ENCODE measurements at places on chromosomes 5 and 9.
A peak's percentile ranks its signal among the peaks of the same experiment; 100 is the strongest.

- no peak for DNase-seq
Measured at GRCh38 chr5:68562308-68562707, 346.8 kb downstream of the PIK3R1 start.

DNA sequence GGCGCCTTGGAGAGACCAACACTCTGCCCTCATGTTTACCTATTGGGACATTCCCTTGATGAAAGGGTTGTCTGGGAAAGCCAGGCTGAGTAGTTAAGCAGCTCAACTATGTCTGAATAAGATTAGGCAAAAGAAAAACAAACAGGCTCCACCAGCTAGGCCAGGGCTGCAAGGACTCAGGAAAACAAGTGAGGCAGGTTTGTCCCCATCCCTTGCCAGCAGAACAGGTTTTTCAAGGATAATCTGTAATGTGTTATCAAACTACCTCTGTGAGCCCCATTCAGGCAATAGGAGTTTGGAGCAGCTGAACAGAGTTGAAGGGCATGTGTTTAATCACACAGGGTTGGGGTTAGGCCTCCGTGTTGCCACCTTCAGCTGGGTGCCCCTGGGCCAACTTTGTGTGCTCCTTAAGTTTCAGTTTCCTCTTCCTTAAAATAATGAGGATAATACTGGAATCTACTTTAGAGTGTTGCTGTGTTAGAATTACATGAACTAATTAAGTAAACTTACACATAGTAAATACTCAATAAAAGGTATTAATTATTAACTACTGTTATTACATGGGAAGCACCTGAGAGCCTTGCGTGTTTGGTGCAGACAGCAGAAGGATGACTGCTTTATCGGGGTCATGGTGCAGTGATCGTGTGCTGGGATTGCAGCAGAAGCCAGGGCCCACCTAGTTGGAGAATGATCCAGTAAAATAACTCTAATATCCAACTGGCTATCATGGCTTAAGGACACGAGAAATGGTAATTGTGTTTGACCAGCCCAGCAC lies 72.1 kb upstream of the ATP10B start:
- DNase-seq: no peak

- DNase-seq: no peak
Measured at GRCh38 chr5:103120607-103121200, 603 bp downstream of the PPIP5K2 start.

DNA sequence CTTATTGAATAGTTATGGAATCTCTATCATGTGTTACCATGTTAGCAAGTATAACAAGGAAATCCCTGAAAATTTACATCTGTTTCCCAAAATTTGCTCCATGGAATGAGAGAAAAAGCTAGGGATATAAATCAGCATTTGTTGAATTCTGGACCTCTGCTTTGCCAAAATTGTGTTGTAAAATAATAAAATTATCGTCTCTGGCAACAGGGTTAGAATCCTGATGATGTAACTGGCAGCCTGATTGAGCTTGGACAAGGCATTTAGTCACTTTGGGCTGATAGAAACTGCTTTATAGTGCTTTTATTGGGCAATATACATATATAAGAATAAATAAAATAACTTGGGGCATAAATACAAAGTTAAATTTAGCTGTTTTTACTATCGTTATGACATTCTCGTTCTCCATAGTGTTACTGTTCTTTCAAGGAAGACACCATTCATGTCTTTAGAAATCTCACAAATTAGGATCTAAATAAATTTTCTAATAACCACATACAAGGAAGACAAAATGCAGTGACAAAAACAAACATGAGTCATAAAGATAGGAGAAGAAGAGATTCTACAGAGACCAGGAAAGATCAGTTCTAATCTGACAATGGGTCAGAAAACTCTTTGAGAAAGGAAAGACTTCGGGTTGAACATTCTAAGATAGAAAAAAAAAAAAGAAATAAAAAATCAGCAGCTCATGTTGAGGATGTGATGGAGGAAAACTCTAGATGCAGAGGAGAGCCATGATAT lies 145.0 kb upstream of the CDH10 start:
- no peak for DNase-seq

DNA sequence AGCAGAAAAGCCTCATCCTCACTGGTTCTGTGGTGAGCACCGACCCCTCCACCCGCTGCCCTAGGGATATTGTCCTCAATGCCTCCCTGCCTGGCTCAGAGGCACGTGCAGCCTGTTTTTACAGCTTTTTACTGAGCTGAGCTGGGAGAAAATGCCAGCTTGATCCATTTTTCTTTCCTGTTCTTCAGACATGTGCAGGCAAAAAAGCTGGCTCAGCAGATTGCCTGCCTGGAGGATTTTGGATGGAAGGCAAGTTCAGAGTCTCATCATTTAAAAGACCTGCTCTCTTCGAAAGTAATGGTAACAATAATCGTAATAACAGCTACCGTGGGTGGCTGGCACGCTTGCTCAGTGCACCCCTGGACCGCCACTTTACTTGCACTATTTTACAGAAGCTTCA lies 135.0 kb upstream of the SMIM23 start:
- DNase-seq: no peak

DNA sequence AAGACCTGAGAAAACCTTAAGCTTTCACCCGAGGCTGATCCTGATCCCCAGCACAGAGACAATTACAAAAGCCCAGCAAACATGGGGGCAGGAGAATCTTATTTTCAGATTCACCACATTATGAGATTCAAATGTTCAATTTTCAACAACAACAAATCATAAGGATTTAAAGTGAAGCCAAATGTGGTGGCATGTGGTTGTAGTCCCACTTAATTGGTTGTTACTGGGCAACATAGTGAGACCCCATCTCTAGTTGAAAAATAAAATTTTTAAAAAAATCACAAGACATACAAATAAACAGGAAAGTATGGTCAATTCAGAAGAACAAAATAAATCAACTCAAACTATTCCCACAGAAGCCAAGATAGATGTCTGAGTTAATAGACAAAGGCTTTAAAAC lies 3.9 kb upstream of the RABGAP1 start:
- DNase-seq: no peak

GRCh38 chr5:136594416-136594815 lies 229.1 kb upstream of the TRPC7 start:
- no peak for DNase-seq

DNA sequence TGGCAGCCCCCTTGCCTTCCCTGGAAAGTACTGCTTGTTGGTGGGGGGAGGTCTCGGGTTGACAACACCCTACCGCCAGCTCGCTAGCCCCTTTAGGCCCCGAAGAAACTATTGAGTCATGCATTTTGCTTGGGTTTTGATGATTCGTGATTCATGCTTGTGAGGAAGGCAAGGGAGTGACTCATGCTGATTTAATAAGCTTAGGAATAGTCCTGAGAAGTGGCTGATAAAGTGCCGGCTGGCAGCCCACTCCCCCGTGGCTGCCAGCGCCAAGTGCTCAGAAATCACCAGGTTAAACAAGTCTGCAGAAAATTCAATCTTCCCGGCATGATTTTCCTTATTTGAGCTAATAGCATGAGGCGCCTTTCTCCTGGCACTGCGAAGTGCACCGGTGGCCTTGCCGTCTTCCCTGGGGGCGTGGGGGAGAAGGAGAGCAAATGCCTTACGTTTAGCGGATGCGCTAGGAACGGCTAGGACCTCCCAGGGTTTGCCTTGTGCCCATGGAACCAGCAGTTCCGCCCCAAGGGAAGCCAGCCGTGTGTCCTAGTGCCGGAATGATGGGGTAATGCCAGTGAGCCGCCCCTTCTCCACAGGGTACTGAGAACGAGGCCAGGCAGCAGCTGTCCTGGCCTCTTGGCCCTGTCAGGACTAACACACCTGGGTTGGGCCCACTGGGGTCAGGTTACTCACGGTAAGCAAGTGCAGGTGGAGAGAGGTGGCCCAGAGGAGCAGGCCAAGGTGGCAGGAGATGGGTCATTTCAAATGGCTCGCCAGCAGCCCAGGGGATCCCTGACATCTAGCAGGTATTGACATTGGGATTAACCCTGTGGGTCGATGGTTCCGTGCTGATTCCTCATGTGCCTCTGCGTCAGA lies 151.9 kb downstream of the MACROH2A1 start:
- peak; percentile 41 for DNase-seq

GRCh38 chr5:132506094-132506692 lies 15.6 kb upstream of the IRF1 start:
- DNase-seq: no peak

- DNase-seq: no peak
Measured at GRCh38 chr9:88716596-88717290, 181.8 kb downstream of the NXNL2 start.

DNA sequence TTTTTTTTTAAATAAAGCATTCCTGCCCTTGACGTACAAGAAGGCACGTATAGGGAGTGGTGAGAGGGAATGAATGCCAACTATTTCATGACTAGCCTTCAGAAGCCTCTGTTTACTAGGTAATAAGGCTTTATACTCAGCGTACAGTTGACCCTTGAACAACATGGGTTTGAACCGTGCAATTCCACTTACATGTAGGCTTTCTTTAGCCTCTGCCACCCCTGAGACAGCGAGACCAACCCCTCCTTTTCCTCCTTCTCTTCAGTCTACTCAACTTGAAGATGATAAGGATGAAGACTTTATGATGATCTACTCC lies 22.5 kb downstream of the CDC42SE2 start:
- DNase-seq: no peak

GRCh38 chr5:171271798-171272197 lies 37.2 kb upstream of the TLX3 start:
- no peak for DNase-seq

GRCh38 chr5:82597437-82597836 lies 319.3 kb upstream of the RPS23 start:
- DNase-seq: no peak

DNA sequence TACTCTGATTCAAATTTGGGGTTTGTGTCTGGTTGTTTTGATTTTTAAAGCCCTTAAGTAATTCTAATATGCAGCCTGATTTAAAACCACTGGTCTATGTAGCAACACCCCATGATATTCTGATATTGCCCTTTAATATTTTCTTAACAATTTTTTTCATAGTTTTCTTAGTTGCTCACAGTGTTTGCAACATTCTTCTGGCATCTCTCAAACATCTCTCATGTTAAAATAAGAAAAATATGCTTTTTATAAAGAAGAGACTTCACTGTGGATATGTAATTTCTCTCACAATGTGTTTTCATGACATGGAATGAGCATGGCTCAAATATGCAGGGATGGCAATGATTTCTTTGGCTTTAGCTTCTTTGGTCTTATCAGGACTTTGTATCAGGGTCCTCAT lies 183.7 kb downstream of the TAF11L14 start:
- DNase-seq: no peak

DNA sequence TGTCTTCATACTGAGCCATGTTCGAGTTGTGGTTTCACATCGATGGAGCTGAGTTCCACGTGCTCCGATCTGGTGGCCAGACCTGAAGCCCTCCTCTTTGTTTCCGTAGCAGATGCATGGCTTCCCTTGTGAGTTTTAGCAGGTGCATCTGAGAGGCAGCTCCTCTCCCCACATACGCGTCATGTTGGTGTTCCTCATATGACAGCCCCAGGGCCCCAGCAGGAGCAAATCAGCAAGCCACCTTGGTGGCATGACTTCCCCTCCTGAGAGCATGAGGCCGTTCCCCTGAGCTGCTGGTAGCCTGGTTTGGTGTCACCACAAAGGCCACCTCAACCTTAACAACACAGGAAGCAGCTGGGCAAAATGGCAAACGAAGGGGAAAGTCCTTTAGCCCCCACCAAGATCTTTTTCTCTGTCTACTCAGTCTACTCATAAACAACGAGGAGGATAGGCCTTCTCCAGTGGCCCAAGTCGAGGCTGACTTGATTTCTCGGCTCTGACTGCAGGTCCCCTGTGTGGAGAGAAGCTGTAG lies 5.9 kb downstream of the CYFIP2 start:
- DNase-seq: no peak

- DNase-seq: no peak
Measured at GRCh38 chr9:93562157-93562556, 14.2 kb upstream of the PHF2 start.

Data from SIG-M5 (cell line).